ENCODE measurements at places on chromosomes 7 and 10.

- DNase-seq, result no peak
Observed at GRCh38 chr10:93718937-93719725, 16.7 kb upstream of the FRA10AC1 start.

DNA sequence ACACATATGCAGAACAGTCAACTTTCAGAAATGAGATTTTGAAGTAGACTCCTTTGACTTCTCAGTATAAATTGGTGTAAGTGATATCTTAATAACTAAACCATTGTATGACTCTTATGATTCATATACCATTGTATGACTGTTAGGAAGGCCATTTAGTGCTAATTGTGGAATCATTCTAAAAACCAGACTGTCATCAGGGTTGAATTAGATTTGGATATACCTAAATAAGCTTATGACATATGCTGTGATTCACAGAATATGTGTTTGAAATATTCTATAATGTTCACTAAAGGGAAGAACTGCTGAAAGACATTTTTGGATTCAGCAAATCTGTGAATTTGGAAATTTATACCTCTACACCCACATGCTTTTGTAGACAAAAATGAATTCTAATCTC is 438.1 kb downstream of the MDFIC start:
- DNase-seq, result peak; percentile 52

GRCh38 chr10:69344591-69345252 is 66.4 kb downstream of the HK1 start:
- no peak for DNase-seq

DNA sequence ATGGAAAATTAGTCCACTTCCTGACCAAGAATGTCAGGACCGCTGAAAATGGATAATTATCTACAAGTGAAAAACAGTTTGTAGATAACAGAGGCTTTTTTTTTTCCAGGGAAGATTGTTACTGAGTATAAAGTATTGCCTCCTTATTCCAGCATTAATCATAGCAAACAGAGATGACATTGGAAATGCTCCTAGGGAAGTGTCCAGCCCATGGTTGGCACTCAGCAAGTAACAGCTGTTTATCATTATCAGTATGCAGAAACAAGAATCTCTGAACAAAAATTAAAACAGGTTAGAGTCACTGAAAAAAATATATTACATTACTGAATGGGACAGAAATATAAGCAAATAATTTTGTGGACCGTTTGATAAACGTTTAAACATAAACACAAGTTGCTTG is 14.6 kb downstream of the FGL2 start:
- no peak for DNase-seq

- no peak for DNase-seq
Observed at GRCh38 chr7:78033410-78033809, 234.8 kb downstream of the PHTF2 start.

DNA sequence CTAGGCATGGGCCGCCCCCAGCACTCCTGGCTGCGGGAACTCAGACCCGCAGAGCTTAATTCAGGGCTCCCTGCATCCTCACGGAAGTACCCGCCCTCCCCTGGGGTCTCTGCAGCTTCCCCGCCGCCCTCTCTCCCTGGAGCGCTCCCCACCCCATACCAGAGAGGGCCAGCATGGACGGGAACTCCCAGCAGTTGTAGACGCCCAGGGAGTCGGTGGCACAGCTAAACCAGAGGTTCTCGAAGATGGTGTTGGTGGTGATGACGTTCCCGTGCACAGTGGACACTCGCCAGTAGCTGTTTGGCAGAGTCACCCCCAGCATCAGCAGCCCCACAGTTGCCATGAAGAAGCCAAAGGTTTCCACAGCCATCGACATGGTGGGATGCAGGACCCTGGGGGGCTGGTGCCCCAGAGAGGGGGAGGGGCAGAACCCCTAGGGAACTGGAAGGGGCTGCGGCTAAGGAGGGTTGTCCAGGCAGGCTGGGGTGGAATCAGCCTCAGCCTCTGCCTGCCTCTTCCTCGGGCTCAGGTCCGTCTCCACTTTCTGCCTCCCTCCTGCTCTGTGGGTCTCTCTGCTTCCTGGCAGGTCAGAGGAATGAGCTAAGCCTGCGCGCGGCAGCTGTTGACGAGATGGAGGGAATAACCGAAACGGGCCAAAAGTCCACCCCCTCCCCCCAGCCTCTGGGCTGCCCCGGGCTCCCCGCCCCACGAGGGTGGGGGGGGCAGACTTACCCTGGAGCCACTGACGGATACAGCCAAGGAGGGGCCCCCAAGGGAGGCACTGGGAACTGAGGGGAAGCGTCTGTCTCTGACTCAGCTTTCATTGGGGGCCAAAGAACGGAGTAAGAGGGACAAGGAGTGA is at the start of gene CLDN15:
CLDN15 (minus strand) TSS at position 597 of the 862 bp plus-strand sequence; CDS start at position 376, 221 bp downstream.
- peak; percentile 74 for DNase-seq

DNA sequence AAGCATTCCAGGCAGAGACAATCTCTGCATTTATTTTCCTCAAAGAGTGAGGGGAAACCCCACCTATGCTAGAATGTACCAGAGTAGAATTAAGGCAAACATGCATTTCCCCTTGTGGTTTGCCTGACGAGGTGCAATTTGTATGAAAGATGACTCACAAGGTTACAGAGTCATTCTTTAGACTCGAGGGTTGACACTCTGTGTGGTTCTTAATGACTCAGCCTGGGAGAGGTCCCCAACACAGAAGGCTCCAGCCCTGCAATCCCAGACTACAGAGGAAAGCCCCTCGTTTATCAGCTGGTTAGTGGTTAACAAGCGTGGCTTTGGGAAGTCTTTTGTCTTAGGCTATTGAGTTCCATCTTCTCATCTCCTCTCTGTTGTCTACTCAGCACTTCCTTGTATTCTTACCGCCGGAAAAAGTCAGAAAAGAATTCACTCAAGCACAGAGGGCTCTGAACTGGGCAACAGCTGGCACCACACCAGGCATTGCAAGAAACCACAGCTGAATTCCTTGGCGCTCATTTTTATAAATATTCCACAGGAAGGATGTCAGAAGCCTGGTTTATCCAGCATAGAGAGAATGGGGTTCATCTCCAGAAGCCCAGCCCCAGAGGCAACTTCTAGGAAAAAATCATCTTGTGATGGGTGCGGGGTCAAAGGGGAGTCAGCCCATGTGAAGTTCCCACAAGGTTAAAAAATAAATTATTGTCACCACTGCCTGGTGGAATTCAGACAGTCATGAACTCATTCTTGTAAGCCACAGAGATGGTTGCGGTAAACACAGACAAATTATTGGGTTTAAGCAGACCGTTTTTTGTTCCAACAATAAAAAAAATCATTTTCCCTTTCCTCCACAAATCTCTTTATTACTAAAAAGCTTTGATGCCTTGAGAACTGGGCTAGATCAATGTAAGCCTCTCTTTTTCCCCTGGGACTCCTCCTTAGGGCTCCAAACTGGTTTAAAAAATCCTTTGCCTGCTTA is 24.5 kb upstream of the SVIL start:
- DNase-seq, result peak; percentile 99
